SHP77 treated with DMSO at 0.1 percent for 48 hours (cell line): ENCODE measurements at places on chromosomes 1 and 21.

- DNase-seq = no peak
Observed at GRCh38 chr1:177448036-177448615, 277.4 kb downstream of the BRINP2 start.

- DNase-seq = no peak
Observed at GRCh38 chr1:231867607-231868006, 241.0 kb downstream of the DISC1 start.

GRCh38 chr1:18217398-18218043 is 109.9 kb downstream of the IGSF21 start:
- DNase-seq = no peak

DNA sequence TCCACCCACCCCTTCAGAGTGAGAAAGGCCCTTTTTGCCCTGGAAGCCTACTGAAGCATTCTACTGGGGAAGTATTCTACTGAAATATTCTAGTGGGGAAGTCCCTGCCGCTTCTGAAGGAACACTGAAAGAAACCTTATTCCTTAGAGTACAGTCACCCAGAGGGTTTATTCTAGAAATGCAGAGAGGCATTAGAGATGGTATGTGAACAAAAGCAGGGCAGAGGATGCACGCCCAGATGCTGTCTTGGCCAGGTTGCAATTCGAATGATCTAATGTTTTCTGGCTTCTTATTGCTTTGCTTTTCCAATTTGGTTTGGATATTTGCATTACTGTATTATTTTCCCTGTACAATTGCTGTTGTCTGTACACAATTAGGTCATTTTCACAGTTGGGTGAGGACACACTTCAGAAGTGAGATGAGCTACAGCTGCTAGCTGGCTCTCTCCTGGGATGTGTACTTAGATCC is 37.1 kb downstream of the CCN1 start:
- DNase-seq = no peak

DNA sequence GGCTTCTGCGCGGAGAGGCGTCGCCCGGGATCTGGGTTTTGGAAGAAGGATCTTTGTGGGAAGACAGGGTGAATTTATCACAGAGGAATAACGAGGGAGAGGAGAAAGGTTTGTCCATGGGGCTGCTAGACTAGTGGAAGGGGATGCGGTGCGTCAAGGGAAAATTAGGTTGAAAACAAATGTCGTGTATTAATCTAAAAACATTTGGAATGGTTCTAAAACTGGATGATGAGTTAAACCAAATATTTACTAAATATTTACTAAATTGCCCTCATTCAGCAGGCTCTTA is 647 bp downstream of the RO60 start:
- peak; percentile 58 for DNase-seq

- DNase-seq = no peak
Observed at GRCh38 chr1:24167008-24167407, 20.1 kb downstream of the IFNLR1 start.

DNA sequence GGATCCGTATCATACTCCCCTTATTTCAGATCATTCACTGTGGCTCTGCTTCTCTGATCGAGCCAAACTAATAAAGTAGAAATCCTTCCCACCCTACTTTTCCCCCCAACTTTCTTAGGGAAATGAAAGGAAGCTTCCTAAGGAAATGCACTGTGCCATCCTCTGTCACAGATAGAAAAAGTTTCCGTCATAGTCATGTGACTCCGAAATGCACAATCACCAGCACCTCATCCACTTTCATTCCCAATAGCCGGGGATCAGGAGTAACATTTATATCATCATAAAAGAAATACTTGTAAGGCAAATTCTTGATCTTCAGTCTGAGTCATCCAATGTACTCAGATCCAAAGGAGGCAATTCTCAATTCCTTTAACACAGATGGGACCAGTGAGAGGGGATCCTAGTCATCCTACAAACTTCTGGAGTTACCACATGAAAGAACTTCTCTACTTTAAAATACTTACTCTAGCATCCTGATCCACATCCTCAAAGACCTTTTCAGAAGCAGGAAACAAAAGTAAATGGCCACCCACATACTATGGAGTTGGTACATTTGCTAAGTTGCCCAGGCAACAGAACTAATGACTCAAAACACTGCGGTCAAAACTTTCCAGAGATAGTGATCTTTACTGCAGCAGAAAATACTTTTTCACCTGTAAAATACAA is 97.8 kb upstream of the ZC3H11B start:
- DNase-seq = no peak

DNA sequence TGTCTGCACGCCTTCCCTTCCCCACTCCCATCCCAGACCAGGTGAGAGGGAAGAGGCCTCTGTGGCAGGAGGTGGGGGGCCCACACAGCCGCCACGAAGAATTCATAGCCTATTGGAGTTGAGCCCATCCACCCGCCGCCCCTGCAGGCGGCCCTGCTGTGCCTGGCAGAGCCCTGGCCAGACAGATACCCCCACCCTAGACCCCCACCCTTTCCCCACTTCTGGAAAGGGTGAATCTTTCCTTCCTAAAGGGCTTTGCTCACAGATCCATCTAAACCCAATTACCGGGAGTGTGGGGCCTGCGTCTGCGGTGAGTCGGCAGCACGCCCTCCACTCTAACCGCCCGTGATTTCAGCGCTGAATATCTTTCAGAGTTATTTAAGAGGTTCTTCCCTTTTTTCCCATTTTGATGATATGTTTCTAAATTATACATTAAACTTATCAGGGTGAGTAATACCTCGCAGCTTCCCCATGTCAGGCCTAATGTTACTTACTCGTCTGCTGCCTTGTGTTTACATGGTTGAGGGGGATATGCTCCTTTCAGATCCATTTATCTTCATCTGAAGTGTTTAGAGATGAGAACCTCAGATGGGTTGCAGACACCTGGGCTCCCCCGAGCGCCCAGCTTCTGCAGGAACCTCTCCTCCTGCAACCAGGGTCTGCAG is 183.9 kb upstream of the VAMP3 start:
- no peak for DNase-seq

- no peak for DNase-seq
Observed at GRCh38 chr1:19203440-19203839, 6.6 kb downstream of the UBR4 start.

DNA sequence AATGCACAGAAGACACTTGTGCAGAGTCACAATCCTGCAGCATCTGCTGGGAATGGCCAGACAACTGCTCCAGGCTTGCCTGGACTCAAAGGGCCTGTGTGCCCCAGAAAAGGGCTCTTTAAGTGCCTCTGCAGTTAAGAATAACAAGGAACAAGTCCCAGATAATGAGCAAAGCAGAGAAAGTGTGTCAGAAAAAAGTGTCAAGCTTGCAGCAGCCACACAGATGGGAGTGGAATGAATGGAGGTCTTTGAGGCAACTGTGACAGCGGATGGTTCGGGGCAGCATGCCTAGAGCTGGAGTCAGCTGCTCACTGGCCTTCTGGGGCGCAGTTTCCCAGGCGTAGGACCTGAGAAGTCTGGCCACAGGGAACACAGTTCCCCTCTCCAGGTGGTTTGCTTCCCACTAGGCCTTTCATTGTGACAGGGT is 5.1 kb downstream of the PARP1 start:
- no peak for DNase-seq

DNA sequence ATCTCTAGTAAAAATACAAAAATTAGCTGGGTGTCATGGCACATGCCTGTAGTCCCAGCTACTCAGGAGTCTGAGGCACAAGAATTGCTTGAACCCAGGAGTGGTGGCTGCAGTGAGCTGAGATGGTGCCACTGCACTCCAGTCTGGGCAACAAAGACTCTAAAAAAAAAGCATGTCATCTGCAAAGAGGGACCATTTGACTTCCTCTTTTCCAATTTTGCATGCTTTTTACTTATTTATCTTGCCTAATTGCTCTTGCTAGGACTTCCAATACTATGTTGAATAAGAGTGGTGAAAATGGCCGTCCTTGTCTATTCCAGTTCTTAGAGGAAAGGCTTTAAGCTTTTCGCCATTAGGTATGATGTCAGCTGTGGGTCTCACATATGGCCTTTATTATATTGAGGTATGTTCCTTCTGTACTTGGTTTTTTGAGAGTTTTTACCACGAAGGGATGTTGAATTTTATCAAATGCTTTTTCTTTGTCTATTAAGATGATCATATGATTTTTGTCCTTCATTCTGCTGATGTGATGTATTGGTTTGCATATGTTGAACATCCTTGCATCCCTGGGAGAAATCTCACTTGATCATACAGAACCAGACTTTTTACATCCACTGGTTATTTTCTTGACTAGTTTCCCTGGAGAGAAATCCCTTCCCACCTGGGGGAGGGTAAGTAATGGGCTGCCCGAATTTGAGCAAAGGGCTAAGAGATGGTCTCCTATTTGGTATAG is 17.0 kb upstream of the RAP1GAP start:
- no peak for DNase-seq

GRCh38 chr1:184255560-184255959 is 131.3 kb upstream of the C1orf21 start:
- DNase-seq = no peak

DNA sequence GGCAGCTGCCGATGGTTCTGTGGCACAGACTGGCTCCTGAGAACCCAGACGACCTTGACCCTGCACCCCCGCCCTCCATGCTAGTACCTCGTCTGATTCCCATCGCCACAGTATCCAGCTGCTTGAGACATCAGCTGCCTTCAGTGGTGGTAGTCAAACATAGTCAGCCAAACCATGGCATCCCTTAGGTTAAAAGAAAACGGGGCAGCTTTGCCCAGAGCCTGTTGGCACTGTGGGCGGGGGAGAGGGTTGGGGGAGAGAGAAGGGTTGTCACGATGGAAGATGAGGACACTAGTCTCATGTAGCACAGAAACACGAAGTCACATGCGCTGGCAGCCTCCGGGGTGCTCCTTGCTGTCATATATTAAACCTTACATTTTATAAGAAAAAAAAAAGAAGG is 961 bp upstream of the TDRD5 start:
- no peak for DNase-seq
